ENCODE measurements at places on chromosomes 5 and 9. TPM values are rescaled to one million over a fixed set of nuclear protein-coding genes. Genes with fewer than 3 reads are reported as not detected.

ZNF346 gene
- total RNA-seq = 21.3 TPM

CLINT1 gene
- total RNA-seq = 81.6 TPM

AK8 gene
- total RNA-seq = 0.39 TPM

SARDH gene
- 0.13 TPM for total RNA-seq

FCN1 gene
- not detected for total RNA-seq
